Fibroblast of lung (primary cell): ENCODE measurements at places on chromosomes 4 and X. TPM values are rescaled to one million over a fixed set of nuclear protein-coding genes. Genes with fewer than 3 reads are reported as not detected.
A peak's percentile ranks its signal among the peaks of the same experiment; 100 is the strongest.

DNA sequence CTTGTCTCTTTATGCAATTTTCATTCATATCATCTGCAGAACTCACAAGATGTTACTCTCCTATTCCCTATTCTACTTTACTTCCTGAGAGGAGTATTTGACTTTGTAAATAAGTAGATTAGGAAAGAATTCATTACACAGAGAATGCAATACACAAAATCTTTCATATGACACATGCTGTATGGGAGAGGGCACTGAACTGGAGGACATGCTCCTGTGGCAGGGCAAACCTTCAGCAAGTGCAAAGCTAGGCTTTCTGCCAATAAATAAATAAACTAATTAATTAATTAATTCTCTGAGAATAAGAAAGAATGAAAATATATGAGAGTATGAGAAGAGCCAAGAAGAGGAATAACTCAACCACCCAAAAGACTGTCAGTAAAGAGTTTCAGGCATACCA, 33.9 kb downstream of the THAP9 start:
- H3K27me3 ChIP-seq = no peaks in the 10 kb centered on the region
- no peak overlapping the region for H3K4me3 ChIP-seq
- no peaks in the 10 kb centered on the region for H3K4me1 ChIP-seq
- H3K36me3 ChIP-seq = peaks cover 1% of the 10 kb centered on the region
- no peak for DNase-seq
- no peak overlapping the region for H3K27ac ChIP-seq

- H3K36me3 ChIP-seq = no peaks in the 10 kb centered on the region
- no peak overlapping the region for H3K4me3 ChIP-seq
- H3K27ac ChIP-seq = no peak overlapping the region
- H3K4me1 ChIP-seq = no peaks in the 10 kb centered on the region
- no peaks in the 10 kb centered on the region for H3K27me3 ChIP-seq
- peak; percentile 32 for DNase-seq
Observed at GRCh38 chrX:5726224-5726623, 502.4 kb downstream of the NLGN4X start.

GRCh38 chr4:26785312-26785711, 75.3 kb upstream of the STIM2 start:
- H3K27ac ChIP-seq = no peak overlapping the region
- H3K4me1 ChIP-seq = no peaks in the 10 kb centered on the region
- no peak for DNase-seq
- H3K36me3 ChIP-seq = no peaks in the 10 kb centered on the region
- H3K27me3 ChIP-seq = no peaks in the 10 kb centered on the region

GRCh38 chrX:77009691-77010090, 437.5 kb upstream of the FGF16 start:
- no peaks in the 10 kb centered on the region for H3K36me3 ChIP-seq
- H3K27me3 ChIP-seq = no peaks in the 10 kb centered on the region
- H3K4me1 ChIP-seq = no peaks in the 10 kb centered on the region
- H3K27ac ChIP-seq = no peak overlapping the region
- DNase-seq = peak; percentile 85

The GABRB1 gene
- total RNA-seq = 0.17 TPM in 1 of 2 replicates, not detected in the other
